ENCODE measurements at places on chromosomes 13 and 19.

DNA sequence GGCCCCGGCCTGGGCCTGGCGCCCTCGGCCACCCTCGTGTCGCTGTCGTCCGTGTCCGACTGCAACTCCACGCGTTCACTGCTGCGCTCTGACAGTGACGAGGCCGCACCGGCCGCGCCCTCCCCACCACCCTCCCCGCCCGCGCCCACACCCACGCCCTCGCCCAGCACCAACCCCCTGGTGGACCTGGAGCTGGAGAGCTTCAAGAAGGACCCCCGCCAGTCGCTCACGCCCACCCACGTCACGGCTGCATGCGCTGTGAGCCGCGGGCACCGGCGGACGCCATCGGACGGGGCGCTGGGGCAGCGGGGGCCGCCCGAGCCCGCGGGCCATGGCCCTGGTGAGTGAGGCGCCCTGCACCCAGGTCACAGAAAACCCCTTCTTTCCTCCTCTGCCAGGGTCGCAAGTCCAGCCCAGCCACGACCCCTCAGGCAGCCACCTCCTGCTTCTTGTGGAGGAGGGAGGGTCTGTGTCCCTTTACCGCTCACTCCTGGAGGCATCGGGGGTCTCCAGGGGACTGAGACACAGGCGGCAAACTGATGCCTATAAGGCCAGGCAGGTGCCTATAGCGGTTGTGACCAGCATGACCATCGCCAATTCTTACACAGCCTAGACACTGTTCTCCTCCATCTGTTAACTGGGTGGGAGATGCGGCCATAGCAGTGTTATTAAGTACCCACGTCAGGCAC lies 4.2 kb downstream of the TTC9B start:
- no peak for DNase-seq

- DNase-seq: no peak
Measured at GRCh38 chr13:83162493-83162892, 719.8 kb downstream of the SLITRK1 start.

- no peak for DNase-seq
Measured at GRCh38 chr19:14383661-14384555, 2.7 kb downstream of the ADGRE5 start.

DNA sequence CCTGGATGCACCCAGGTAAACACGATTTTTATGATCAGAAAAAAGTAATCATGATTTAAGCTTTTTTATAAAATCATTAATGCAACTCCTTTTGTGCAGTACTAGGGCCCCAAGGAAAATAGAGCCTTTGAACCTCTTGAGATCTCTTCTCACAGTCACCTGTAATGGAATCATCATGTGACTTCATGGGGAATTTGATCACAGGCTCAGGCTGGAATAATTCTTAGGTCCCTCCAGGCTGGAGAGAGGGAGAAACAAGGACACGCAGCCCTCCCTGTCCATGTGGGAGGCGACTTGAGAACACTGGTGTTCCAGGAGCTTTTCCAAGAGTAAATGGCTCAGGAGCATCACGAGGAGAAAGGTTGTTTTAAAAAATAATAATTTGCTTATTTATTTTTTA lies 156.1 kb downstream of the NUFIP1 start:
- DNase-seq: no peak

DNA sequence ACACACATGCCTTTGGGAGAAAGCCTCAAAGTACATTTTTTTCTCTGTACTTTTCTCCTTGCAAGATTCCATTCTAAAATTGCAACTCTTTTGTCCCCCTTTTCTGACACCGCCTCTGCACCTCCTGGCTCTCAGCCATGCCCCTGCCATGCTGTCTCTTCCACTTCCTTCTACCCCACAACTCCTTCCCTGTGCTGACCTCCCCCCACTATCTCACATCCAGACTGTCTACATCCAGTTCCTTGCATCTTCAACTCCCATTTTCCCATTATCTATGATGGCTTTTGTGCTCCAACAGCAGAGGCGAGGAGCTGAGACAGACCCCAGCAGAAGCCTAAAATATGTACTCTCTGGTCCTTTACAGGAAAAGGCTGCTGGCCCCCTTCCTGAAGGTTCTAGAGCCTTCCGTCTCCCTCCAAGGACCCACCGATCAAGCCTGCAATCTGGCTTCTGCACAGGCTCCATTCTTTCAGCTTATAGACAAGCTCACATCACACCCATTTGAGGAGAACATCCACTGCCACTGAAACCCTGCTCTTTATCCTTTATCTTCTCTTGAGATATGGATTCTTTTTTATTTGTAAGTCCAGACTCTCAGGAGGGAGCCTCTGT lies 50.2 kb downstream of the RFX2 start:
- no peak for DNase-seq

DNA sequence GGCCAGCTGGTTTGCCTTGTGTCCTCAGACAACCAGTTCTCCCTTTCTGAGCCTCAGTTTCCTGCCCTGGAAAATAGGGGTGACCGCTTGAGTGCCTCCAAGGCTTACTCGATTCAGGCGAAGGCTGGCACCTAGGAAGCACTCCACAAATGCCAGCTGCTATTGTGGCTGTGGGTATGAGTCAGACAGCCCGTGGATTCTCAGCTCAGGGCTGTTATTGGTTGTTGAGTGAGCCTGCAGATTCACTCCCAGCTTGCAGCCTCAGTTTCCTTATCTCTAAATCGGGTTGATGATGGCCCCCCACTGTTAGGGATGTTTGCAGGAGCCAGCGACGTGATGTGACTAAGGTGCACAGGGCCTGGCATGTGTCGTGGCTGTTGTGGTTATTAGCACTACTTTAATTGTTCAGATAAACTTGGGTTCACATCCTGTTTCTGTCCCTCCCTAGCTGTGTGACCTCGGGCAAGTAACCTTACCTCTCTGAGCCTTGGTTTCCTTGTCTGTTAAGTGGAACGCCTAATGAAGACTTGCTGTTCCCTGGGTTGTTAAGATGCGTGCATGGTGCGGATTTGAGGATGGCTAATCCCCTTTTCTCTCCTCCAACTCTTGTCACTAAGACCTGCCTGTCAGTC lies 2.4 kb downstream of the MARK4 start:
- DNase-seq: no peak

GRCh38 chr13:112842931-112843391 lies 126.1 kb upstream of the MCF2L start:
- DNase-seq: peak; percentile 62

DNA sequence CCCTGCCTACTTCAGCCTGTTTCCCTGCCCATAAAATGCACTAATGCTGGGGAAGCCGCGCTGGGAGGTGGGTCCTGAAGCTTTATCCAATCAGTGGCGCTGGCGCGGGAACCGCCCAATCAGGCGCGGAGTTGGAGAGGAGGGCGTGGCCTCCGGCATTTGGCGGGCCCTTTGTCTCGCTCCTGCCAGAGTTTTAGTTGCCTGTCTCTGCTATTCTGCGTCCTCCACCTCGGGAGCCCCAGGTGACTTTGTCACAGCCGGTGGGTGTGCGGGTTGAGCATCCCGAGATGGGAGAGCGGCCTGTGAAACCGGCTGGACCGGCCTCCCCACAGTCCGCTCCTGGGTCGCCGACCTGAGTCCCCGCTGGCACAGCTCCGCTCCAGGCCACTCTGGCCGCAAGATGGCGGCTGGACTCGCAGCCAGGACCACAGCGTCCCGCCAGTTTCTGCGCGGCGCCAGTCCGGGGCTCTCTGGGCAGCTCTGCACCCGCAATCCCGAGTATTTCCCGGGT lies 30.7 kb upstream of the ZNF429 start:
- DNase-seq: peak; percentile 97

GRCh38 chr19:35717665-35718344 lies at the start of gene KMT2B:
TSS of gene KMT2B (plus strand) at chr19:35718003. CDS start at chr19:35718019, 16 bp downstream.
- peak; percentile 98 for DNase-seq

GRCh38 chr13:53104136-53104535 lies 75.5 kb downstream of the OLFM4 start:
- DNase-seq: no peak

- peak; percentile 21 for DNase-seq
Measured at GRCh38 chr19:28882818-28883217, 330.1 kb downstream of the UQCRFS1 start.

- DNase-seq: no peak
Measured at GRCh38 chr19:56611288-56611687, 16.2 kb downstream of the ZNF71 start.

DNA sequence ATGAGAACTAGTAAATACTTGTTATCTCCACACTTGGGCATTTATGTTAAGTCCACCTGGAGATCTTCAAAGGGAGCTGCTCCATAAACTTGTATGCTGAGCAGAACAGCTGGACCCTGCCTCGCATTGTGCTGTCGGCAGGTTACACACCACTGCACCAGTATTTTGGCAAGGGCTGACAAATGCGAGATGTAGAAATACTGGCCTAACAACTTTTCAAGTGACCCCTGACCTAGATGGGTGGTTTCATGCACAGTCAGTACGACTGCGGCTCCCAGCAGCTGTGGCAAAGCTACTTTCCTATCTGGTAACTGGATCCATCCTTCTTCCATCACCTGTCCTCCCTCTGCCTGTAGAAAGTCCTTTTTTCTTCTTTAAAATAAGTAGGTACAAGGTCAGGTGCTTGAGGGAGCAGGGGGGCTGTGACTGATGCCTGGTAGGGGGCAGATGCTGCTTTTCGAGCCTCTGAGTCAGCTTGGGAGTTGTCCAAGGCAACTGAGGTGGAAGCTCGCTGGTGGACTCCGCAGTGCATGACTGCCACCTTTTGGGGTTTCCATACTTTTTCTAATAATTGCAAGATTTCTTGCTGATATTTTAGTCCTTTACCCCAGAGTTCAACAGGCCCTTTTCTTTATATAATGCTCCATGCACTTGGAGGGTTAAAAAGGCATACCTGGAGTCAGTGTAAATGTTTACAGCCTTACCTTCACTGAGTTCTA lies 86.8 kb downstream of the SLC25A15 start:
- no peak for DNase-seq

DNA sequence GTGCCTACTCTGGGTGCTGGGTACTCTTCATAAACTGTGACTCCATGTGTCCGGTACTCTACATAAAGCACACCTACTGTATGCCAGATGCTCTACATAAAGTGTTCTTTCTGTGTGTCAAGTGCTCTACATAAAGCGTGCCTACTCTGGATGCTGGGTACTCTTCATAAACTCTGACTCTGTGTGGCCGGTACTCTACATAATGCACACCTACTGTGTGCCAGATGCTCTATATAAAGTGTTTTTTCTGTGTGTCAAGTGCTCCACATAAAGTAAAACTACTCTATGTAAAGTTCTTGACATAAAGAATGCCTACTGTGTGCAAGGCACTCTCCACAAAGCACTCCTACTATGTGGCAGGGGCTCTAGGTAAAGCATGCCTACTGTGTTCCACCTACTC lies 1.8 kb upstream of the CYP4F11 start:
- no peak for DNase-seq

GRCh38 chr13:46396341-46396740 lies 9.3 kb upstream of the RUBCNL start:
- DNase-seq: no peak

GRCh38 chr19:33796164-33796875 lies at the start of gene KCTD15:
TSS of gene KCTD15 (plus strand) at chr19:33796870. CDS start at chr19:33800455, 3,585 bp downstream.
- DNase-seq: peak; percentile 90

- DNase-seq: peak; percentile 80
Measured at GRCh38 chr19:35142606-35143230, 337 bp upstream of the FXYD7 start.

DNA sequence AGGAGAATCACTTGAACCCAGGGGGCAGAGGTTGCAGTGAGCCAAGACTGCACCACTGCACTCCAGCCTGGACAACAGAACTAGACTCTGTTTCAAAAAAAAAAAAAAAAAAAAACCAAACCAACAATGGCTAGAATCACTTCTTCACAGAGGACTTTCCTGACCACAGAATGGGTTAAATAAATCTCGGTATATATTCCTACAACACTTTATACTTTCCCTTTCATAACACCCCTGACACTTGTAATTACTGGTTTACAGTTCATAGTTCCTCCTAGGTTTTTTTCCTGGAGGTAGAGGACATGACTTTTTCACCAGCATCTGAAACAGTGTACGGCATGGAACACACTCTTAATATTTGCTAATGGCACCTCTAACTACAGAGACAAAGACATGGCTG lies 31.4 kb downstream of the ZDHHC20 start:
- DNase-seq: no peak

- peak; percentile 15 for DNase-seq
Measured at GRCh38 chr19:34662919-34663318, 14.0 kb downstream of the SCGB2B2 start.

DNA sequence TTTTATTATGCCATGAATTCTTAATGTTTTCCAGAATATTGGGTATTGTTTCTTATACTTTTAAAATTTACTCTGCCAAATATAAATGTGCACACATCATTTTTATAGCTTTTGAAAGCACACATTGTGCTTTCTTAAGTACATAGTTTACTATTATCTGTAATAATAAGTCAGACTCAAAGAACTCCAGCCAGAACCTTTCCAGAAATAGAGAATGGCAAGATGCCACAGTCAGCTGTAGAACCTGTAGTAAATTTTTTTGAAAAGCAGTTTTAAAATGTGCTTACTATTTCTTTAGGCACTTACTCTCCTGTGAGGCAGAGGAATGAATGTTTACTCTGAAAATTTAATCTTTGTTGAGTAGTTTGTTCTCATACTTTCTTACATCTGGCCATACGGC lies 1287.1 kb downstream of the PCDH9 start:
- no peak for DNase-seq

DNA sequence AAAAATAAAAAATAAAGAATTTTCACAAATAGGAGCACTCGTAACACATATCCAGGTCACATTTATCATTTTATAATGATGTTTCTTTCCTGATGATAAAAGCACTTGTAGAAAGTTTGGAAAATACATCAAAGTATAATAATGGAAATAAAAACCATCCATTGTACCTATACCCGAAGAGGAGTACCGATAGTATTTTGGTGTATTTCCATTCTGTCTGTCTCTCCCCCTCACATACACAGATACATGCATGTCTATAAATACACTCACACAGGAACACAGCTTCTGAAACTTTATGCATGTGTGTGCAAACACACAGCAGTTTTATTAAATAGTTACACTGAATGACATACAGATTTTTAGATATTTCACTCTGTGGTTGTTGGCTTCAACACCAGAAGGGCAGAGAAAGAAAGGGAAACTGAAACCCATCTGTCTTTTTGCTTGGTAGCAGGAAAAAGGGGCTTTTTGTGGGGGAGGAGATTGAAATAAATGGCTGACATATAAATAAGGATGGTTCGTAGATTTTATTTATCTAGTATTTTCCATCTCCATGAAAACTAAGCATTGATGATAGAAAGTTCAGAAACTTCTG lies 114.8 kb downstream of the LRCH1 start:
- DNase-seq: no peak

GRCh38 chr19:13260883-13261653 lies 110.9 kb downstream of the IER2 start:
- DNase-seq: no peak

- DNase-seq: peak; percentile 44
Measured at GRCh38 chr13:107157271-107157670, 589.3 kb upstream of the ARGLU1 start.

DNA sequence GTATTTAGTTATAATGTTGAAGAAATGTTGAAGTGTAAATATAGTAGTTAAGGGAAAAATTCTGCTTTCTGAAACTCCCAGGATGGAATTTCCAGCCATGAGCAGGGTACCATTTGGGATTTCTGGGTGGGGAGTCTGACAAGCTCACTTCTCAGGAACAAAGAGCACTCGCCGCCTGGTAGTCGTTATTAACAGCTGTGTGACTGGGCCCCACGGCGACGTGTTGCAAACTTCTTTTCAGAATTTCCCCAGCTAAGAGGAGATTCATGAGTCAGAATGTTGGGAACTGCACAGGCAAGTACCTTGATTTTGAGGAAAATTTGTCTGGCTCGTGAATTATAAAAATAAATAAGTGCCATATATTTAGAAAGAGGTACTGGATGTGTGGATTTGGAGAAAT lies 103.7 kb downstream of the LACC1 start:
- DNase-seq: no peak
